ENCODE measurements at places on chromosomes 3 and 15.

DNA sequence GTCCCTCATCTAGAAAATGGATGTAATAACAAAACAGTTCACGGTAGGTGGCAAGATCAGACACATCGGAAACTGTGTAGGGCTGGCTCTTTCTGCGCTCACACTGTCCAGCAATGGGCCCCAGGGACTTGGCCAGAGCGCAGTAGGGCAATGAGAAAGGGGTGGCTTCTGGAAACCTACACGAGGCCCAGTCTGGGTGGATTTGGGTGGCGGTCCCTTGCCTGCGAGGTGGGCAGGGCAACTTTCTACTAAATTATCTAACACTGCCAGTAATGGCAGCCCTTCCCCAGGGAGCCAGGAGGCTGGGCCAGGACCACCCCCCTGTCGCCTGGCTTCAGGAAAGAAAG is 2.1 kb upstream of the TNK2 start:
- DNase-seq, result no peak

DNA sequence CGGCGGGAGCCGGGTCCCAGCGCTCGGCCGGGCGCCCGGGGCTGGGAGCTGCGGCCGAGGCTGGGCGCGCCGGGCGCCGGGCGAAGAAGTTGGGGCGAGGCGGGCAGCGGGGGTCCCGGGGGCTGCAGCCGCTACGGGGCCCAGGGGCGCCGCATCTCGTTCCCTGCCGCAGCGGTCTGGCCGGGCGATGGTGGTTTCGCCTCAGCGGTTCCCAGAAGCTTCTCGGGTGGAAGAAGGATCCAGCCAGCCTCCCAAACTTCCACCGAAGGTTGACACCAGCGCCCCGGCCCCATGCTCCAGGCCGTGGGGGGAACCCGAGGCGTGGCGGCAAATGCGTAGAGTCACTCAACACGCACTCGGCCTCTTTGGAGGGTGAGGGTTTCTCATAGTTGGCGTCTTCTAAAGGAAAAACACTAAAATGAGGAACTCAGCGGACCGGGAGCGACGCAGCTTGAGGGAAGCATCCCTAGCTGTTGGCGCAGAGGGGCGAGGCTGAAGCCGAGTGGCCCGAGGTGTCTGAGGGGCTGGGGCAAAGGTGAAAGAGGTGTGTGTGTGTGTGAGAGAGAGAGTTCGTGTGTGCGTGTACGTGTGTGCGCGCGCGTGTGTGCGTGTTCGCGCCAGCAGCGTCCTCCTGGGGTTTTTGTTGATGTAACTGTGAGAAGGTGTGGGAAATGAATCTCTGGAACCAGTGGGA is 940 bp downstream of the BOC start:
- no peak for DNase-seq

GRCh38 chr3:184491011-184491576 is 70.5 kb upstream of the EPHB3 start:
- DNase-seq, result no peak

DNA sequence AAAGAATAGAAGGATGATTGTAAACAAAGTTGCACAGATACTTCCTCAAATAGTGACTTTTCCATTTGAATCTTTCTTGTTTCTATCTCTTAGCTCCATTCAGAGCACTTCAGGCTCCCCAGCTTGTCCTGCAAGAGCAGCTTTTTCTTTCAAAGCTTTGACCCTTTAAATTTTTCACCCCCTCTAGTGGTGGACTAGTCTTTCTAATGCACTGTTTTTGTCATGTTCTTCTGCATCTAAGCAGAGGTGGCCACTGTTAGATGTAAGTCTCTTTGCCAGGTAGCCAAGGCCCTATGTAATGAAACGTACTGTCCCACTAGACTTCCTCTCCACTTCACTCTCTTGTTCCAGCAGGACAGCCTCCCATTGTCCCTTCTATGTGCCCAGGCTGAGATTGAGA is 74.0 kb upstream of the MANF start:
- no peak for DNase-seq

DNA sequence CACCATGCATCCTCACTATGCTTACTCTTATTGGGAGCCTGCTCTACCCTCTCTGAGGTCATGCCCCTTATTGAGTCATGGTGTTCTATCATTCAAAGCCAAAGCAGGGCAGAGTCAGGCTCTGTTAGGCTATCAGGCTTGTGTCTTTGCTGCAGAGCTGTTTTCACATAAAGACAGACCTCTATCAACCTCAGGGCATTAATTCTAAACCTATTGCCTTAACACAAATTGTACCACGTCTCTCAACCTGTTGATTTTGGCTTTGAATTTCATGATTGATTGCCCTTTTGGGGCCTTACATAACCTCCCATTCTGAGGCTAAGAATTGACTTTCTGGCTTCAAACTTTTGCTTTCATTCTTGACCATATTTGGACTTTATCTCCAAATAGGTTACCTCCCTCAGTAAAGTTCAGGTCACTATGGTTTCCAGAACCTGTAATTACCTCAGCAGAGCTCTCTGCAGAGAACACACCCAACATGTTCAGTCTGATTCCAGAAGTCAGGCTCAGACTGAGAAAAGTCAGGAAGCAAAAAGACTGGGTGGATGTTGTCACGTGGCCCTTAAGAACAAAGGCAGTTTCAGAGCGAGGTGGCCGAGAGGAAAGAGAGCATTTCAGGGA is 221.4 kb upstream of the NANOGP8 start:
- no peak for DNase-seq

DNA sequence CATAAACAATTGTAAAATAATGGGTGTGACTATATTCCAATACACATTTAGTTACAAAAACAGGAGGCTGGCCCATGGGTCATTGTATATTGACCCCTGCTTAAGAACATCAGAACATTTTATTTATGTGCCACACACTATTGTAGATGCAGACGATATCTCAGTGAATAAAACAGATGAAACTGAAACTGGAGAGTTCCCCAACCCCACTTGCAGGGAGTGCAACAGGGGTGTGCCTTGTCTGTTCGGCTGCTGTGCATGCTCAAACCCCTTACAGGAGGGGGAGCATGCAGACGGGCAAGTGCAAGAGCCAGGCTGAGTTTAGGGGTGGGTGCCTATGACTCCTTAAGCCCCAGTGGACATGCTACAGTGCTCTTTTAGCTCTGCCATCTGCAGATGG is 509.6 kb downstream of the IGSF11 start:
- no peak for DNase-seq

DNA sequence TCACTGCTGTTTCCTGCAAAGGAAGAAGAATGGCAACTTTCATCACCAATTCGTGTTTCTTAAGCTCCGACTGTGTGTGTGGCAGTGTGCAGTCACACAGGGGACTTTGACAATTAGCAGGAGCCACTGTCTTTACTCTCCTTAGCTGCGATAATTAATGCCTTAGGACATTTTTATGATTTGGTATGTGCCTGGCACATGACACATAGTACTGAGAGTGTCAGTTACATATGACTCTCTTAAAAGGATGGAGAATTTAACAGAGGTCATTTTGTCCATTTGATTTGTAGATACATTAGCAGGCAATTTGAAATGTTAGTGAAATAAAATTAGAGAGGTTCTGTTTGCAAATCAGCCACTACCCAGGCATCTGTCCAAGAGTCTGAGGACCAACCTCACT is 128.9 kb upstream of the VEPH1 start:
- DNase-seq, result no peak
